ENCODE measurements at places on chromosomes 5 and 9. TPM values are rescaled to one million over a fixed set of nuclear protein-coding genes. Genes with fewer than 3 reads are reported as not detected.

CCDC180 gene
- 30.0 TPM for polyA plus RNA-seq

OTULIN gene
- polyA plus RNA-seq: 21.1 TPM

TICAM2 gene
- polyA plus RNA-seq: 2.1 TPM

FOCAD gene
- polyA plus RNA-seq: 37.9 TPM

SPINK5 gene
- polyA plus RNA-seq: 0.67 TPM

GOLGA1 gene
- 19.0 TPM for polyA plus RNA-seq

DNA sequence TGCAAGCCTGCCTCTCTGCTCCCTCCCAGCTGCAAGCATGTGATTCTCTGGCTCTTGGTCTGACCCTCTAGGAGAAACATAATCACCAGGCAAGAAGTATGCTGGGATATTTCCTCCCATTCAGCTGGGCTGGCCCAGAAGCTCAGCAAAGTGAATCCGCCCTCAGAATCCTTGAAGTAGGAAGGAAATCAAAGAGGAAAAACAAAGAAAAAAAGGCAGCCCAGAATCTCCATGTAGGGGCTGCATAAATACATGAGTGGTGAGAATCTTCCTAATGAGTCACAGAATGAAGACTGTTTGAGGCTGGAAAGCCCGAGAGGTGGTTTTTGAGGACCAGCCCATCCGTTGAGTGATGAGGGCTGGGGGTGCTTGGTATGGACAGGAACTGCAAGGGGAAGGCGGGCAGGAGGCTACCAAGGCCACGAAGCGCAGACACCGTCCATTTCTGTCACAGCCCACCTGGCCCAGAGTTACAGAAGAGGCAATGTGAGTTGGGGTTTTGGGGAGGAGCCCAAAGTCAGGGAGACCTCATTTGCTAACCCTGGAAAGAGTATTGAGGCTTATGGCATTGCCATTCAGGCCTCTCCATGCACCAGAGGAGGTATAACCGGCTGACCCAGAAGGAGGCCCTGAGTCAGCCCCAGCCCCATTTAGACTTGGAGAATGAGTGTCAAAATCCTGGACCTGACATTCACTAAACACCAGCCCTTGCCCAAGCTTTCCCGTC is 33.4 kb upstream of the TGFBR1 start:
- no peak for DNase-seq

GRCh38 chr5:120624021-120624563 is 160.0 kb downstream of the PRR16 start:
- DNase-seq: no peak

- no peak for DNase-seq
These were observed 21.7 kb downstream of the CXXC5 start for GRCh38 chr5:139669662-139670368.

DNA sequence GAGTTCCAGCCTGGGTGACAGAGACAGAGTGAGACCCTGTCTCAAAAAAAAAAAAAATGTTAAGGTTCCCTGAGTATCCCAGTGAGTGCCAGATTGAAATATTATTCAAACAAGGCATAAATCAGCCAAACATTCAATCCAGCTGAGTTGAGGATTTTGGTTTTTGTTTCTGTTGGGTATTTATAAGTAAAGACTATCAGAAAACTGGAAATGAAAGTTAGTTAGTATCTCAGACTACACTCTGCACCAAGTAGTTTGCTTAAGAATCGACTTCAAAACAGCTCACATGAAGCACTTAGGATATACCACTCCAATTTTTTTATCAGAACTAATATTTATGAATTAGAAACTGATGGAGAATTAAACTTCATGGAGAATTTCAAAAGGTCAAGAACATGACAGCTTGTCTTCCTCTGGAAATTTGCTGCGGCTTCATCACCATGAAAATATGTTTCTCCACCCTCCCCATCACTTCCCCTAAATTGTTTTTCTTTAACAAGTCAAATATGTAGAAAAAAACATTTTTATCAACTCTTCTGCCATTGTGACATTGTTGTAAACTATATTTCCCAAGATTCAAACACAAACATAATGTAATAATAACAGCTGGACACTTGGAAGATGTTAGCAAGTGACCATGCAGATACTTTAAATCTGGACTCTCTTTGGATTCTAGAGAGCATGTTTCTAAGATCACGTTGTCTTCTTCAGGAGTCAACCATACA is 110.0 kb upstream of the PTGER4 start:
- DNase-seq: no peak

GRCh38 chr9:136079916-136080246 is 15.2 kb downstream of the NACC2 start:
- no peak for DNase-seq

DNA sequence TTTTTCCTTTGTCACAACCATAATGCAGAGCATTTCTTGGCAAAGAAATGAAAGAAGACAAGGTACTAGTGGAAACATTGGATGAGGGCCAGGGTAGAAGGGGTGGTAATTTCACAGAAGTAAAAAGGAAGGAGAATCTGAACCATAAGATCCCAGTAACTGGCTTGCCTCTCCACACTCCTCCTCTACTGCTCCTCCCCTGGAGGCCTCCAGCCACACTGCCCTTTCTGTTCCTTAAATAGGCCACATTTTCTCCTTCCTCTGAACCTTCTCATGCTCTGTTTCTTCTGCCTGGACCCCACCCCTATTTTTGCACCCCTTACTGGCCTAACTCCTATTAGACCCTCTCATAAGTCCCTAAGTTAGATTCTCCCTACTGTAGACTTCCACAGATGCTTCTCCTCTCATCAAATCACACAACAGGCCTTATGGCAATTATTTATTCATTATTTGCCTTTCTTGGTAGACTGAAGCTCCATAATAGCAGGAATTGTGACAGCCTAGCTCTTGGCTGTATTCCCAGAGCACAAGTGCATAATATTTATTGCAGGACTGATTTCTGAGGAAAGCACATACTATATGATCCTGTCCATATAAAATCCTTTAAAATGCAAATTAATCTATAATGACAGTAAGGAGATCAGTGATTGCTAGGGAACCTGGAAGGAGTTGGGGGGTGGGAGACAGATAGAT is 31.3 kb upstream of the GRIA1 start:
- no peak for DNase-seq

DNA sequence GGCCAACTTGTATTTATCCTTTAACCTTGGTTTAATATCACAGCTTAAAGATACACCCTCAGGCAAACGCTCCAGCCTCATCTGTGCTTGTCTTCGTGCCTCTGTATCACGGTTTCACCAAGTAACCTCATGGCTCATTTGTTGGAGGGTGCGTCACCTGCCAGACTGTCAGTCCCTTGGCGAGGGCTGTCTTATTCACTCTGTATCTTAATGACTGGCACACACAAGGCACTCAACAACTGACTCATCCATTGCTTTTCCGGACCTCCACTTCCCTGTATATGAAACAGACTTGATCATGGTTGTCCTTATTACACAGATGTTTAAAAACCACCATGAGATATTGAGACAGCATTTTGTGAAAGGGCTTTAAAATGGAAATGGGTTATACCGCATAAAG is 28.0 kb downstream of the LCP2 start:
- no peak for DNase-seq

DNA sequence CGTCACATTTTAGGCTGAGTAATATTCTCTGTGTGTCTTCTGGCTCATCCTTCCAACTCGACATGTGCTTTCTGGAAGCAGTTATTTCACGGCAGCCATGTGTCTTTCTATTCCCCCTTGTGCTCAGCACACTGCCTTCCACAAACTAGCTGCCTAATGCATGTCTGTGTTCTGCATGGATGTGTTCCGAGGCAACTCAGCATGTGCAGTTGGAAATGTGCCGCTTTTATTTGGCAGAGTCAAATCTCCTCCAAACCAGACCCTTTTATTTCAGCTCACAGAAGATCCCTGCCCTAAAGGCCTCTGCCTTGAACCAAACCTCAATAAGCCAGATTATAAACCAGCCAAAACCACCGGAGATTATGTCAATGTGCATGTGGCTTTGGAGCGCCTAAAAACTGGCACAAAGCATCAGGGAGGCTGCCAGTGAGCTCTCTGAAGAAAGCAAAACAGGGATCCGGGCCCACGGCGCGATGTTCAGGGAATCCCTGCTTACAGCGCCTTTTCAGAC is 360.2 kb downstream of the DEPDC1B start:
- no peak for DNase-seq

DNA sequence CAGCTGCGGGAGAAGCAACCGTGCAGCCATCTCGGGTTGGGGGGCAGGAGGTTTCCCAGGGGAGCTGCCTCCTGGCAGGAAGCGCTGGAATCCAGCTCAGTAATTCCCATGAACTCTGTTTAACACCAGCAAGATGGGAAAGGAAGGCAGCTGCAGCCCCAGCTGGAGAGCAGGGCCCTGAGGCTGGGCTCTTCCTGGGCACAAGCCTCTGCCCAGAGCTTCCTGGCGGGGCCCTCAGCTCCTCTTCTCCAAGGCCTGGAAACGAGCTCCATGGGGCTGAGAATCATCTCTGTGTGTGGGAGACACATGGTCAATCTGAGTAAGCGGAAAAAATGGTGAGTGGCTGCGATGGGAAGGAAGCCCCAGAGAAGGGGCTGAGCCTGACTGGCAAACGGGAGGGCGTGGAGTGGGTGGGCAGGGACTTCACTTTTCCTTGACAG is 6.3 kb downstream of the MRPL36 start:
- no peak for DNase-seq

- DNase-seq: no peak
These were observed 56.7 kb upstream of the NPR3 start for GRCh38 chr5:32654427-32654826.

DNA sequence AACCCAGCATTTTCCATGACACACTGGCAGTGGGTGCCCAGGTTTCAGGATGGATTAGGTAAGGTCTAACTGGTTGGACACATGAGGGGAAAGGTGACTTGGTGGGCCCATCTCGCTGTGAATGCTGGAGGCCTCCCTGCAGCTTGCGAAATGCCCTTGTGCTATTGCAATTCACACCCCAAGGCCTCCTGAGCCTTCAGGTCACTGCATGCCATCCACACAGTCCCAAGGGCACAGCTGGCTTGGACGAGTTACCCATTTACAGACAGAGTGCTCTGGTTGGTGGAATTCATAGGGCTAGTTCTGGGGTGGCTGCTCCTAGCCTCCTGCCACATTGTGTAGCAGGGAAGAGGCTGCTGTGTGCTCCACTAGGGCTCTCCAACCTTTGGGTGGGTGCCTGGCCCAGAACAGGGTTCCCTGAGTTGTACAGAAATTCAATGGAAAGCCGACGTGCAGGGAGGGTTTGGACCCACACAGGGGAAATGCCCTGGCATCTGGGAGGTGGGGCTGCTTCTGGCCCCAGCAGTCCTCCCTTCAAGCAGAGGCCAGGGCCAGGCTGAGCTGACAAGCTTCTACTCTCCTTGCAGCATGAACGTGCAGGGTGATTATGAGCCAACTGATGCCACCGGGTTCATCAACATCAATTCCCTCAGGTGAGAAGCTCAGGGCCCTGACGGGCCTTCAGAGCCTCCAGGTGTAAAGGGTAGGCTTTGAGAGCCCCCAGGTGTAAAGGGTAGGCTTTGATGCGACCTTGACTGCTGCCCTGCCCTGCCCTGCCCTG is 54.3 kb downstream of the ASS1 start:
- no peak for DNase-seq

DNA sequence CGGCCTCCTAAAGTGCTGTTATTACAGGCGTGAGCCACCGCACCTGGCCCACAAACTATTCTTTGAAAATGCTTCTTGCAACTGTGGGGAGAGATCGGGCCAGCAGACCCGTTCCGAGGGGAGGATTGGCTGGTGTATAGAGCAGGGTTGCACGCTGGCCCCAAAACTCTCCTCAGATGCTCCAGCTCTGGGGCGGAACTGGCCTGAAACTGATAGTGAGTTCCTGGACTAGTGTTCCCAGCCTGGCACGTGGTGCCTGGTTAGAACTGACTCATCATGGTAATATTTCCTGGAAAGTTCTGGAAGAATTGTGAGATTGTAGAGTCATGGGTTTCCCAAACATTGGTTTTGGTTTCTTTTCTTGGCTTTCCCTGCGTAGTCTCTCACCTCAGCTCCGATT is 120.5 kb downstream of the FBXL7 start:
- DNase-seq: no peak

- peak; percentile 69 for DNase-seq
These were observed at the start of gene C5orf52 for GRCh38 chr5:157670662-157671591. Gene C5orf52, plus strand, starts transcription at chr5:157671533. Its CDS starts 82 bp downstream, at chr5:157671615.

DNA sequence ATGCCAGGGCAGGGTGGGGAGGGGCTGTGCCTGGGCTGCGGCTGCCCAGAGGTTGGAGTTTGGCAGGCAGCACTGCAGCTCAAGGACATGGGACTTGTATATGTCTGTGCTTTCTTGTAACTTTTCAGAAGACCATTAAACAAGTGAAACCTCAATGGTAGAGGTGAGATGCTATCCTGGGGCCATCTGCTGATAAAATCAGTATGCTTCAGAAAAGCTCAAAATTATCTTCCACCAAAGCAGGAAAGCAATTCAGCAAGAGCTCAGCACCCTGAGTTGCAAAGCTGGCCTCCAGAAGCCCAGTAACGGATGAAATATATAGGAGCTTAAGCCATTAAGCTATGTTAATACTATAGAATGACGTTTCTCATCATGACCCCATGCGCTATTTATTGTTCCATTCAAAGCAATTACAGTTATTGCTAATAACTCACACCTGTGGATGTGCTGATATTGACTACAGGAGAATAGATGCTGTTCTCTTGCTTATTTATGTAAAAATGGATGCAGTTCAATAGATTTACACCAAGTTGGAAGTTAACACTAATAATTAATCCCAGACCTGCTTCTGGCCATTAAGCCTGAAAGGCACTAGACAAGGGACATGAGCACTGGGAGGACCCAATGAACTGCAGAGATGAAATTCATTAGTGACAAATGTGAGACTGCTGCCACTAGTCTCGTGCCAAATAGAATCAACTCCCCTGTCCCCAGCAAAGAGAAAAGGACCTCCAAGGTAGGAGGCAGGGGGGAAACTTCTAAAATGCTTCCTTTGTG is 316.3 kb upstream of the PANK3 start:
- DNase-seq: no peak

DNA sequence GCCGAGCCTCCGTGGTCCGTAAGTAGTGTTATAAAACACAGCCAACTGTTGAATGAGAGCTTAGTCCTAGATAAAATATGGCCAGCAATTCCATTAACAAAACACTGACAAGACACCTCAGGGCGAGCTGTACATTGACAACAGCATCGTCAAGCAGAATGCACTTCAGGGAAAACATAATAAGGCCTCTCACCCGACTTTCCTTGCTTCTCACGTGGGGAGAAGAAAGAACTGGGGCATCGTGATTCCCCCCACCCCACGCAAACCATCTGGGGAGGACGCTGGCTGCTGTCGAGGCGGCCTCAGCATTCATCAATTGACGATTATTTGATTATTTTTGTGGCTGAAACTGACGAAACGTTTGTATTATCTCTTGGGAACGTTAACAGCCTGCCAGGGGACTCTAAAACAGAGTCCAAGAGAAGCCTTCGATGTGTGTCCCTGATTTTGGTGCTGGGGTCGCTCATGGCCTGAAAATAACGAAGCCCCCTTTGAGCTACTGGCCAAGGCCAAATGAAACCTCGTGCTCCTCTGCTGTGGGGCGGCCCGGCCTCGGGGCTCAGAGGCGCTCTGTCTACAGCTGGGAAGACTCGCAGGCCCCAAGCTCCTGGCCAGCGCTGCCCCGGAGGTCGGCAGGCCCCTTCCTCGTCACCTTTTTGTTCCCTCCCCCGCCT is 464 bp downstream of the GDF9 start:
- no peak for DNase-seq
